G401 (cell line): ENCODE measurements at places on chromosomes 7 and 10. TPM values are rescaled to one million over a fixed set of nuclear protein-coding genes. Genes with fewer than 3 reads are reported as not detected.

- DNase-seq, result peak; percentile 45
Observed at GRCh38 chr10:88114368-88114767, 250.9 kb downstream of the PTEN start.

NANOS1 gene
- 1.2 and 1.6 TPM in 2 replicates for total RNA-seq

SLC18A2 gene
- not detected in 2 replicates for total RNA-seq

DNA sequence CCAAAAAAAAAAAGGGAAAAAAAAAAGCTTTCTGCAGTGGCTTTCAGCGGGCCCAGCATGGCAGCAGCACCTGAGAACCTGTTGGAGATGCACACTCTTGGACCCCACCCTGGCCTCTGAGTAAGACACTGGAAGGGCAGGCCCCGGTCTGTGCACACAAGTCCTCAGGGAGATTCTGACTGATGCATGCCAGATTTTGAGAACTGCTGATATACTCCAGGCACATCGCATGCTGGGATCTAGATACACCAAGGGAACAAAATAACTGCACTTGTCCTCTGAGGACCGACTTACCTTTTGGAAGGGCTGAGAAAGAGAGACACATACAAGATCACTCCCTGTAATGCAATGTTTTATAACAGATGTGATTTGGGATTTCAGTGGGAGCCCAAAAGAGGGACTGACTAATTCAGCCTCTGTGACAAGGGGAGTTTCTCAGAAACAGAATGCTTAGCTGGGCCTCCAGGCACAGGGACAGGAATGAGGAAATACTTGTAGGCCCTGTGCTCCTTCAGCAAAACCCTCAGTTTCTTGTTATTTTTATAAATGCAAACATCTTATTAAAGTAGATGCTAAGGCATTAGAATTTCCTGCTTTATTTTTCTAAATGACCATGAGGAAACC, 8.2 kb downstream of the EGFR start:
- no peak for DNase-seq

DNA sequence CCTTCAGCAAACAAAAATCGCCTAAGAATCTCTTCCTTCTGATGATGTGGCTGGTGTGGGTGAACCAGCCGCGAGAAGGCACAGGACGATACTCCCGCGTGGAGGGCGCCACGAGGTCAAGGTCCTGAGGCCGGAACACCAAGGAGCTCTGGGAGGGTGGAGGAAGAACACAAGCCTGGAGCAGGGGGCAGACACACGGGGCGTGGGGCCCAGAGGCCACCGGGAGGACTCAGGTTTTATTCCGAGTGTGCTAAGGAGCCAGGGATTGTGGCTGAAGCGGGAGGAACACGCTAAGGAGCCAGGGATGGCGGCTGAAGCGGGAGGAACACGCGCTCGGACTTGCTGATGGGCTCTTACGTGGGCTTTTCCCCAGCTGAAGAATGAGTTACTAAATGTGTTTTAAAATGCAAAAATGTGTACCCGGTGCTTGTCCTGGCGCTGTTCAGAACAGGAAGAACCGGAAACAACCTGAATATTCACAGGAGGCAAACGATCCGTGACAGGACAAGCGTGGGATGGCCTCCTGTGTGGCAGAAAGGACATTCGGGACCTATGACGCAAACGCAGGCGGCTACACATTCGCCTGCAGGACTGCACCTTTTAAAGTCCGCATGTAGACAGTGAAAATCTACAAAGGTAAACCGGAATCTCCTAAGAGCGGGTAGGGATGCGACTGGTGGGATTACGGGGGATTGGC, 64.0 kb downstream of the MAD1L1 start:
- DNase-seq, result no peak

ZNF485 gene
- total RNA-seq, result 0.80 and 1.9 TPM in 2 replicates

FXYD4 gene
- not detected in 2 replicates for total RNA-seq

GRCh38 chr10:63929831-63930467, 408.7 kb downstream of the REEP3 start:
- DNase-seq, result peak; percentile 82

USP6NL gene
- 7.8 and 9.3 TPM in 2 replicates for total RNA-seq

GRCh38 chr7:77362905-77363304, 53.2 kb downstream of the GSAP start:
- no peak for DNase-seq

DNA sequence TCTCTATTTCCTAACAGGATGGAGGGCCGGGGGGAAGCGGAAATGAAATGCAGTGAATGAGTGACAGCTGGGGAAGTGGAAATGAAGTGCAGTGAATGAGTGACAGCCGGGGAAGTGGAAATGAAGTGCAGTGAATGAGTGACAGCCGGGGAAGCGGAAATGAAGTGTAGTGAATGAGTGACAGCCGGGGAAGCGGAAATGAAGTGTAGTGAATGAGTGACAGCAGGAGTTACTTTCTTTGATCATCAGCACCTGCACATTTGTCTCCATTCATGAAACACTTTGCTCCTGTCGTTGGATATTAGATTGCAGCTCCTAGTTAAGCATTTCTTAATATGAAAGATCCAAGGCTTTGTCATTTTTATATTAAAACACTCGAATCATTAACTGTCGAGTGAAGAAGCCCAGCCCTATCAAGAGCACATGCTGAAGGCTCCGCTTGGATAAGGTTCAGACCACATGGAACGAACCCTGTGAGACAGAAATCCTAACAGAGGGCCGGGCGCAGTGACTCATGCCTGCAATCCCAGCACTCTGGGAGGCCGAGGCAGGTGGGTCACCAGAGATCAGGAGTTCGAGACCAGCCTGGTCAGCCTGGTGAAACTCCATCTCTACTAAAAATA, 406.0 kb upstream of the ADARB2 start:
- DNase-seq, result no peak
